ENCODE measurements at places on chromosomes 1 and 21.

DNA sequence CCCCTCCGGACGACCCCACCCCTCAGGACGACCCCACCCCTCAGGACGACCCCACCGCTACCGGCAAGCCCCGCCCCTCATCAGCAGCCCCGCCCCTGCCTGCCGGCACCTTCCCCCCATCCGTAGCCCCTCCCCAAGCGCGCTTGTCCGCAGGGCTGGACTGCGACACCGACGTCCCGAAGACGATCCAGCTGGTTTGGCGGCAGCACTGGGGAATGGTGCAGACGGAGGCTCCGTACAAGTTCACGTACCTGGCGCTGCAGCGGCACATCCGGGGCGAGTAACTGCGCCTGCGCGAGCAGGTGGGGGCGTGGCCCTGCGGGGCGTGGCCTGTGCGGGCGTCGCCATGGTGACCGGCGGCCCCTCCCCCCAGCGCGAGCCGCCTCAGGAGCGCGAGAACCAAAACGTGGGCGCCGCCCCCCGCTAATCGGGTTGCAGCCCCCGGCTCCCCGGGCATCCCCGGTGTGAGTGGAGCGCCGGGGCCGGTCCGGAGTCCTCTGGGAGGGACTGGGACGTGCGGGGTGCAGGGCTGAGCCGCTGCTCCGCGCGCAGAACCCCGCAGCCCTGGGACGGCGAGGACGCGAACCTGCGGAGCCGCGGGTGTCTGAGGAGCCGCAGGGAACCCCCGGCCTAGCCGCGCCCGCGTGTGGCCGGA lies 4.9 kb downstream of the RNF223 start:
- DNase-seq, result peak; percentile 80

DNA sequence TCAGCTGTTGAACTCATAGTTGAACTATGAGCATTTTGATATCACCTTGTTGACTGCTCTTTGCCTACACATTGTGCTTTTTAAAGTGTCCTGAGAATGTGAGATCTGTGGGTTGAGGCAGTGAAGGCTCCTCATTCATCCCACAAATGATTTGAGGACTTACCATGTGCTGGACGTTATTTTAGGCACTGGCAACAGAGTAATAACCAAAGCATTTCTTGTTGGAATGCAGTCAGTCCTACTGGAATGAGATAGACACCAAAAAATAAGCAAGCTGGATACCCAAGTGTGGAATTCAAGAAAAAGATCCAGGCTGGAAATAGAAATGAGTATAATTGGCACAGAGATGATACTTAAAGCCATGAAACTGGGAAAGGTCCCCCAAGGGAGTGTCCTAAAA lies 73.4 kb downstream of the ZP4 start:
- DNase-seq, result no peak

- no peak for DNase-seq
These were observed 142.1 kb upstream of the WNT4 start for GRCh38 chr1:22284906-22285548.

DNA sequence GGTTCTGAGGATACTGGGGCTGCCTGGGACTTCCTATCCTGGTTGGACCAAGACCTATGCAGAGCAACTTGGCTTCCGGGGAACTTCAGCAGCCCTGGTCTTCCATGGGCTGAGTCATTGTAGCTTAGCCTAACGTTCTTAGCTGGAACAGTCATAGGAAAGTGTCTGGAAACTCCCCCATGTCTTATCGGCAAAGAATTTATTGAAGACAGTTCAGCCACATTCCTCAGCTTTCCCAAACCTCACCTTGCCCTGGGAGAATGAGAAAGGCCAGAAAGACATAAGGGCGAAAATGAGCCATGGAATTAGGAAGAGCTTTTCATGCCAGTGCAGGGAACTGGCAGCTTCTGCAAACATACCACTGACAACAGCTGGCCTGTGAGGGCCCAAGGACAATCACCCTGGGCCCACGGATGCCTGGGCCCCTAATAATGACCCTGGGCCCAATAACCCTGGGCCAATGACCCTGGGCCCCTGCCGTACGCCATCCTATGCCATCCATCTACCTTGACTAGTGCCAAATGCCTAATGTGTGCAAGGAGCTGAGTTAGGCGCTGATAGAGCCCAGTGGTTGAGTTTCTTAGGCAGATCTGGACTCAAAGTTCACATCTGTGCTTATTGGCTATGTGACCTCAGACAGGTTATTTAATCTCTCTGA lies 114.4 kb upstream of the GADD45A start:
- no peak for DNase-seq

DNA sequence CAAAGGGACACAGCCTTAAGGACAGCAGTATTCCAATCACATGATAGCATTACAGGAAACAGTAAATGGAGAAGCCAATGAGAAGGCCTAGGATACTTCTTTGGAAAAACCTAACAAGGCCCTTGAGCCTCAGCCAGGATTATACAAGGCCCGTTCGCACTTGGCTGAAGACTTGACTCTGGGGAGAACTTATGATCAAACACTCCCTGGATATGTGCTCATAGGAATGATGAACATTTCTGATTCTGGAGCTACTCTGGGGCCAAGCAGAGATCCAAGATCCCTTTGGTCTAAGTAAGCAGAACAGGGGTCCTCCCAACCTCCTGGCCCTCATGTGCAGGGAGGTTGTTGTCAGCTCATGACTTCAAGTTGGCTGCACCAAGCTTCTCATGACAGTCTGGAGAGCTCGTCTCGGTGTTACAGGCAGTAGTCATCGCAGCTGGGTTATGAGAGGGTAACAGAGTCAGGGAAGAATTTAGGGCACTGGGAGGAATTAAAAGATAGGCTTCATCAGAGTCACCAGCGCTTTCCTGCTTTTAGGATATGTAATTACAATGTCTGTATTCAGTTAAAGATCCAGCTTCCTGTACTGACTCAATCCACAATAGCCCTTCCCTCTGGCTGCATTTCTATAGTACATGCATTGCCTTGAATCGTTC lies 92.5 kb upstream of the IRF2BP2 start:
- DNase-seq, result no peak

DNA sequence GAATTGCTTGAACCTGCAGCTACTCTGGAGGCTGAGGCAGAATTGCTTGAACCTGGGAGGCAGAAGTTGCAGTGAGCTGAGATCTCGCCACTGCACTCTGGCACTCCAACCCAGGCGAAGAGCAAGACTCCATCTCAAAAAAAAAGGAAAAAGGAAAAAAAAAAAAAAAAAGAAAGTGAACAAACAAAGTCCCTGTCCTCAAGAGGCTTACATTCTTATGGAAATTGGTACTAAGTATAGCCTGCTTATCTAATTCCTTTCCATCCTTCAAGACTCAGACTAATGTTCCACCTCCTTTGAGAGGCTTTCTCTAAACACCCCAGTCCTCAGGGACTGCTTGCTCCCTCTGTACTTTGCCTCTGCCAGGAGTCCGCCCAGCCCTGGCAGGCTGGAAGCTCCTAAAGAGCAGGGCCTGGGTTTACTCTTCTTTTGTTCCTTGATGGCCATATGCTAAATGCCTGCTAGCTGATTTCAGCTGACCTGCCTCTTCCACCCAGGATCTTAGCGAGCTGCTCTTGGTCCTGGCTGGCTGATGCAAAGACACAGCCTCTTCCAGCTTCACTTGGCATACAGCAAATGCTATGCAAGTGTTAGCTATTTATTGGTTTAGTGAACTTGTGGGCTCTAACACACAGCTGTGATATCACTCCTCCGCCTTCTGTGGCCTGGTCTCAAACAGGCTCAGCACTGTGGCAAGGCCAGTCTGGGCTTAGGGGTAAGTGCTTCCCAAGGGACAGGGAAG lies 9.8 kb downstream of the SLC9A1 start:
- DNase-seq, result no peak

- no peak for DNase-seq
These were observed 115.9 kb upstream of the IVNS1ABP start for GRCh38 chr1:185432948-185433347.

- no peak for DNase-seq
These were observed 40.0 kb upstream of the C1orf87 start for GRCh38 chr1:60113596-60113995.

- no peak for DNase-seq
These were observed 38.6 kb downstream of the GADD45A start for GRCh38 chr1:67723620-67724019.

DNA sequence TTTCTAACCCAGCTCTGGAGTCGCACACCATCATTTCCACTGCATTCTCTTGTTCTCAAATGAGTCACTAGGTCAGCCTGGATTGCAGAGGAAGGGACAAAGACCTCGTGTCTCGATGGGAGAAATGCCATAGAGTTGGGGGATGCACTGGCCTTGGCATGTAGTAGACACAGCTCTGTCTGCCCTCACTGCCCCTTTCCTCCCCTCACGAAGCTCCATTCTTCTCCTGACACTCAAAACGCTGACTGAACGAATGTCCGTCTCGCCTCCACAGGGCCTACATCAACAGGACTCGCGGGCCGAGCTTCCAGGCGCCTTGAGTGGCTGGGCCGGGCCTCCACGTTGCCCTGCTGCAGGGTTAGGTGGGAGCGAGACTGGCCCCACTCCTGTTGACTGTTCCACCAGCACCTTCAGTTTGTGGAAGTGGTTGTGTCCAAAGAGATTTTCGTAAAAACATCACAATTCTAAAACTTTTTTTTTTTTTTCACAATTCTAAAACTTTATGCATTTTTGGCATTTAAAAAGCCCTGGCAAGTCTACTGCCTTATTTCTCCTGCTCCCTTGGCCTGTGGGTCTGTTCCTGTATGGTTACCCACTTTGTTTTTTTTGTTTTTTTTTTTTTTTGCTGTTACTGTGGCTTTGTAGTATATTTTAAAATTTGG lies 18.8 kb downstream of the PKNOX1 start:
- no peak for DNase-seq

GRCh38 chr1:22494144-22494543 lies 42.5 kb downstream of the ZBTB40 start:
- DNase-seq, result no peak

DNA sequence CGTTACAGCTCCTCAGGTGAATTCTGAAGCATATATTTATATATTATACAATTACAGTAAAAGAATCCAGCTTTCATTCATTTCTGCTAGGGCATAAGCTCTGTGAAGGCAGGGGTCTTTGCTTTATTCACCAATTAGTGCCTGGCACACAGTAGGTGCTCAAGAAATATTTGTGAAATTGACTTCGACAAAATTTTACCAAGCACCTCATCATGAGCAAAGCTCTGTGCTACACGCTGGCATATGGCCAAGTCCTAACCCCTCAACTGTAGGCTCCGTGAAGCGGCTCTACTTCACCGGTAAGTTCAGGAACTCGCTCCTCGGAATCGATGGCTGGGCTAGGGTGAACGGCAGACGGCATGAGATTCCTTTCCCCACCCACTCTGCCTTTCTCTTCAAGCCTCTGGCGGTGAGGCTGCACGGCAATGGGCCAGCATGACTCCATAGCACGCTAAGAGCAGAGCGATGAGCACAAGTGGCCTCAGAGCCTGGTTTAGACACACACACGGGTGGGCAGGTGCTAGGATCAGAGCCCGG lies 8.7 kb downstream of the C1orf174 start:
- DNase-seq, result no peak

- DNase-seq, result no peak
These were observed 291.0 kb downstream of the PRDM2 start for GRCh38 chr1:13990939-13991338.

DNA sequence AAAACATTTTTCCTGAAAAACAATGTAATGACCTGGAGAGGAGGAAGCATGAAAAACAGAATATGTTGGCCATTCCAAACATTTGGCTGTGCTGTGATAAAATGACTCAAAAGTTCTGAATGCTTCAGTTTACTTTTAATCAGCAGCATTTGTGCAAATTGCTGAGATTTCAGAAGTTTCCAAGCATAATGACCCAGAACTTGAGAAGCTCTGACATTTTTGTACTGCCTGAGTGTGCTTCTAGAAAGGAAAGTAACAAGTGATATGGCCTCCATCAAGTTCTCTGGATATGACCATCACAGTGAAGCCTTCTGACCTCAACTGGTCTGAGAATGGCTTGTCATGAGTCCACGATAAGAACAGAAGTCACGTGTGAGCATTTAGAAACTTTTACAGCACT lies 283.4 kb upstream of the ZRANB2 start:
- no peak for DNase-seq

DNA sequence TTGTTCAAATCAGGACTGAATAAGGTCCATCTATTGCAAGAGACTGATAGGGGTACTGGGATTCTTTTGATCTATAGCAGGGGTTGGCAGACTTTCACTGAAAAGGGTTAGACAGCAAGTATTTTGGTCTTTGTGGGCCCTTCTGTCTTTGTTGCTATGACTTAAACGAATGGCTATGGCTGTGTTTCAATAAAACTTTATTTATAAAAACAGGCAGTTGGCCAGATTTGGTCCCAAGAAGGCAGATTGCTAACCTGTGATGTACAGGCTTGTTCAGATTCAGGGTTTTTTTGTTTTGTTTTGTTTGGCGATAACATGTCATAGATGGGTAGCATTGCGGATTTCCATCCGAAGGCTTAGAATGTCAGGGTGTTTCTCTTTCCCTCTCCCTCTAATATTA lies 3.9 kb upstream of the BACE2 start:
- no peak for DNase-seq

GRCh38 chr1:90902672-90903071 lies 119.2 kb downstream of the ZNF644 start:
- no peak for DNase-seq

DNA sequence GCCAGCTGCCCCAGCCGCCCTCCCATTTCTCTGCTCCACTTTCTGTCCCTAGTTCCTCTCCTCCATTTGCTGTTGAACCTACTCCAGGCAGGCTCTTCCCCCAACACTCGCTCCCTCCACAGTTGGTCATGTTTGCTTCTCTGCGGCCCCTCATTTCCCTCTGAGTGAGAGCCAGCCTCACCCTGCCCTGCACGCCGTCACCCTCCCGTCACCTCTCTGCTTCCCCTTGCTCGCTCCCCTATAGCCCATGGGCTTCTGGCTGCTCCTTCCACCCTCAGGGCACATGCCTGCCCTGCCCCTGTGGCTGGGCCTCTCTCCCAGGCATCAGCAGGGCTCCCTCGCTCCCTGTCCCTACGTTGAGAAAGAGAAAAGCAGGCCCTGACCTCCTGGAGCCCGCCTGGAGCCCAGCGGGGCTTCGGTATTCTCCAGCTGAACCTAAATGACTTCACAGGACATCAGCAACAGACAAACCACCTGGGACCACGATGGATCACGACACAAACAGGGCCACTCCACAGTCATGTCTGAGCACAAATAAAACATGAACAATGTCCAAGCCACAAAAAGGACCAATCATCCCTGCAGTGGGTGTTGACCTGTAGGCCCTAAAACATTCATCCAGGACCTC lies 13.3 kb upstream of the THEMIS2 start:
- DNase-seq, result no peak

DNA sequence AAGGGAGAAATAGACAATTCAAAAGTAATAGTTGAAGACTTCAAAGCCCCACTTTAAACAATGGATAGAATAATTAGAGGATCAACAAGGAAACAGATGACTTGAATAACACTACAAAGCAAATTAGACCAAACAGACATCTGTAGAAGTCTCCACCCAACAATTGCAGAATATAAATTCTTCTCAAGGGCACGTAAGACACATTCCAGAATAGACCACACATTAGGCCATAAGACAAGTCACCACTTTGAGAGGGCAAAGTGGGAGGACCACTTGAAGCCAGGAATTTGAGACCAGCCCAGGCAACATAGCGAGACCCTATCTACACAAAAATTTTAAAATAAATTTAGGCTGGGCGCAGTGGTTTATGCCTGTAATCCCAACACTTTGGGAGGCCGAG lies 20.5 kb upstream of the RNF186 start:
- no peak for DNase-seq

GRCh38 chr21:35965699-35966098 lies 94.6 kb downstream of the SETD4 start:
- no peak for DNase-seq

All from NCI-H2171 (cell line).